ENCODE measurements at places on chromosomes 3 and 15.

GRCh38 chr3:149808209-149808829, 4.7 kb upstream of the RNF13 start:
- DNase-seq: peak; percentile 58

- peak; percentile 56 for DNase-seq
Observed at GRCh38 chr15:77418966-77419835, 703 bp downstream of the PEAK1 start.

DNA sequence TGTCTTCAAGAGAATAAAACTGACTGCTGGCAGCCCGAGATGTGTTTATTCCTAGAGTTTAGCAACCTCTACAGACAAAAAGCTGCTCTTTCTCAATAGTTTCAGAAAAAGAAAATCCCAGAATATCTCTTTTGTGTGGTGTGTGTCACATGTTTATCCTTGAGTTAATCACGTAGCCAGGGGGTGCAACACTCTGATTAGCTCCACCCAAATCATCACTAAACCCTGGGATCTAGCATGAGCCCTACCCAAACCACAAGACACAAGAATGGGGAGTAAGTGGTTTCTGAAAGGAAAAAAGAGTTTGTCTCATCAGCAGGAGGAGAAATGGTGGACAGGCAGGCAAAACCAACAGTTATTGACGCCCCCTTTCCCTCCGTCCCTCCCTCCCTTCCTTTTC, 78.5 kb upstream of the AGBL1 start:
- no peak for DNase-seq

- DNase-seq: no peak
Observed at GRCh38 chr3:2711081-2711480, 399.1 kb downstream of the IL5RA start.

DNA sequence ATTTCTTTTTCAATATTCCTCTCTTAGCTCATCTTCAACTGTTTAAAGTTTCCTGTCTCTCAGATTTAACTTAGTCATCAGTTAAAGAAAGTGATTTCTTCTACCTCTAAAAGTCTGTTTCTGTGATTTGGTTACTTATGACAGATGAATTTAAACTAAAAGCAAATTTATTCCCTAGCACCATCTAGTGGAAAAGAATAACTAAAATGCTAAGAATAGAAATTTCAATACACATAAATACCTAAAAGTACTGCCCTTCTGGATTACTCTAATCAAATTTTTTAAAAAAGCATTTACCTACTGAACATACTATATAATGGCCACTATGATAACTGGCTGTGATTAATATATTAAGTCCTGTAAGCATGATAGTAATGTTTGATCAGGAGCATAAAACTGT, 14.0 kb upstream of the ZCWPW2 start:
- no peak for DNase-seq

DNA sequence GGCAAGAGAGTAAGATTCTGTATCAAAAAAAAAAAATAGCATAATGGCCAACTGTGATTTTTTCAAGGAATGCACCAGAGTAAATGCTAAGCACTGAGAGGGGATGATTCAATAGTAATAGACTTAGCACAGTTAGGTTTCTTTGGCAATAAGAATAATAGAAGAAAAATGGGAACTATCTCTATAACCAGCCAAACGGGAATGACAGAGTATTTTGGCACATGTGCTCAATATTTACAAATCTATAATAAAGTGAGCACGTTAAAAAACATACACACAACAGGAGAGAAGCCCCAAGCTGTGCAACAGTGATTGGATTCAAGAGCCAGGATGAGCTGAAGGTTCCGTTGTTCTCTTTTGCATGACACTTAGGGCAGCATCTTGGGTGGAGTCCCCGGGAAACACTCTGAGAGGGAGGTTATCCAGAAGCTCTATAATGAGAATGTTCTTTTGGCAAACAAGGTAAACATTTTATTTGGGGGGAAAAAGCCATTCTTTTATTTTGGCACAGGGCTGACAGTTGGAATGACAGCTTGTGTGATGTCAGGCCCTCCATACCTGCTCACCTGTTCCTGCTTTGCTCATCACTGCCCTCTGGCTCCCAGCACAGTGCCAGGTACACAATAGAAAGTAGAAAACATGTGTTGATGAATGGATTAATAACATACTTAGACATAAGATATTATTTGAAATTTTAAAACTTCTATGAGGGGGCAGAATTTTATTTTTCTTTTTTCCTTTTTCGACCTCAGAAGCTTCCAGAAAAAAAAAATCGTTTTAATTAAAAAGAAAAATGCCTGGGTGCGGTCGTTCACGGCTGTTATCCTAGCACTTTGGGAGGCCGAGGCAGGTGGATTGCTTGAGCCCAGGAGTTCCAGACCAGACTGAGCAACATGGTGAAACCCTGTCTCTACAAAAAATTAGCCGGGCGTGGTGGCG, 44.0 kb upstream of the MUC4 start:
- DNase-seq: no peak

DNA sequence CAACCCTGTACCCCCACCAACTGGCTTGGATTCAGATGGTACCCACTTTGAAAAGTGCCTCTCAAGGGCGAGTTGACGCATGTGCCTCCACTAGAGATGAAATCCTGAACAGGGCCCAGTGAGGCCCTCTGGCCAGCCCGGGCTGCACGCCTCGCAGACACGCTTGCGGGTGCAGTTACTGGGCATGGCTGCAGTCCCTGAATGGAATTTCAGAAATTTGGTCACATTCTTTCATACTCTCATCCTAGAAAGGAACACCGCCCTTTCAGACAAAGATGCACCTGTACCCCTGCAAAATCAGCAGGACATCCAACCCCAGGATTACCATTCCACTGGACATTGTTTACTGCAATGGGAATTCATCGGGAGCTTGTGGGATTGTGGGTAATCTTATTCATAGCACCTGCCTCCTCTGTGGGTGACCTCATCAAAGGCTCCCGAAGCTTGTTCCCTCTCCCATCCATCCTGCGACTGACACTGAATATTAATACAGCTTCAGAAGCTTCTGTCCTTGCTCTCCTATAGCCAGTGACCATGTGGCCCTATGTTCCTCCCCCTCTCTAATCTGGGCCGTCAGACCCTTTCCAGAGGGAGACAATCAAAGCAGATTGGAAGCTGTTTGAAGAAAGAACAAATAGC, 42.5 kb upstream of the TPM1 start:
- no peak for DNase-seq
